ENCODE measurements at places on chromosomes 3 and 15.

GRCh38 chr3:127354761-127355160 lies 66.9 kb upstream of the PRR20G start:
- no peak for DNase-seq

DNA sequence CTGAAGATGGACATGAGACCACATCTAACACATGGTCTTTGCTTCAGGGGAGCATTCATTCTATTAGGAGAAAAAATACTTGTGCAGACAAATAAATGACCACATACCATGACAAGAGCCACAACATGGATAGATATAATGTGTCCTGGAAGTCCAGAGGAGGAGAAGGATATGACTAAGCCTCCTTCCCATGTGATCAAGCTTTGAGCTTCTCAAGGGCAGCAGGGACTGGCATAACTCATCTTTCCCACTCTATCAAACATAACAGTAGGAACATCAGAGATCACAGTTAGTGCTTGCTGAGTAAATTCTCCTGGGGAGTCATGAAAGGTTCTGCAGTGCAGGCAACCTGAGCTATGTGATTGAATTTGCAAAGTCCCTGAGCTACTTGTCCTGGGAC lies 86.0 kb upstream of the LPP start:
- peak; percentile 16 for DNase-seq

- DNase-seq = no peak
Observed at GRCh38 chr3:112357930-112358780, 25.2 kb downstream of the CD200 start.

DNA sequence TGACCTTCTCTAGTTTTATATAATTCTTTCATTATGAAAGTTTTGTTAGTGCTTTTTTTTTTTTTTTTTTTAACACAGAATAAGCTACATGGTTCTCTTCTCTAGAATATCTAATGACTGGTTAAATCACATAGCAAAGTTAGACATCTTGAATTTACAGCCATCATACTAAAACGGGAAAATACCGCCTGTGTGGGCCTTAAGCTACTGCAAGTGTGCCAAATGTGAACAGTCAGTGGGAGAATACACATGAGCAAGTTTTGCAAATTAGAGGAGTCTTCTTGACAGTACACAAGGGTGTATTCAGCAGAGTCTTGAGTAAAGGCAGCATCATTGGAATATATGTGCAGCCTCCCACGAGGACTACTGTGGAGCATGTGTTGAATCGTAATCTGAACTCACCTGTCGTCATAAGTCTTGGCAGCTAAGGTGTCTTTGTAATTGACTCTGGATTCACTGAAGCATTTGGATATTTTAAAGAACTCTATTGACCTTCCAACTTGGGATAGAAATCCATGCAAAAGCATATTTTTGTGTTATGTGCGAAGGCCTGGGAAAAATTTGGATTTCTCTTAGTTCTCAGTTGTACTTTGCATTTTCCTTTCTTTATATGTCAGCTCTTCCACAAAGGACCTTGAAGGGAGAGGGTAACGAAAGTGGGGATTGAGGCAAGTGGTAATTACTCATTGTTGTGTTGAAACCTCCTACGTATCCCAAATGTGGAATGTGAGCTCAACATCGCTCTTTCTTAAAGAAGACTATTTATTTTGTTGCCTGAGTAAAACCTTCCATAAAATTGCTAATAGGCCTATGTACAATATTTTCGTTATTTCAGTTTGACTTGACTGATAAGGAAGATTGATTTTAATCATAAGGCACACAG lies 117.4 kb downstream of the ATG7 start:
- DNase-seq = no peak

DNA sequence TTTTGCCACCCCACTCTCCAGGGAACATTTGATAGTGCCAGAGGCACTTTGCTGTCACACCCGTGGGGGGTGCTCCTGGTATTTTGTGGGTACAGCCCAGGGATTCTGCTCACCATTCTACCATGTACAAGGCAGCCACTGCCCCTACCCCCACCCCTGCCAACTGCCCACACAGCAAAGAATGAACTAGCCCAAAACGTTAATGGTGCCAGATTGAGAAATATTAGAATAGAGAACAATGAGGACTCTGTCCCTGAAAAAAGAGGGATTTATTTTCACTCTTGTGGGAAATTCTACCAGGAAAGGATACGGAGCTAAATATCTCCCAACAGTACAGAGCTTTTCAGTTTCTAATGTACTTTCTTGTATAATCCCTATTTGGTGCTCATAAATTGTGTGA lies 154.5 kb upstream of the SUCLG2 start:
- no peak for DNase-seq

DNA sequence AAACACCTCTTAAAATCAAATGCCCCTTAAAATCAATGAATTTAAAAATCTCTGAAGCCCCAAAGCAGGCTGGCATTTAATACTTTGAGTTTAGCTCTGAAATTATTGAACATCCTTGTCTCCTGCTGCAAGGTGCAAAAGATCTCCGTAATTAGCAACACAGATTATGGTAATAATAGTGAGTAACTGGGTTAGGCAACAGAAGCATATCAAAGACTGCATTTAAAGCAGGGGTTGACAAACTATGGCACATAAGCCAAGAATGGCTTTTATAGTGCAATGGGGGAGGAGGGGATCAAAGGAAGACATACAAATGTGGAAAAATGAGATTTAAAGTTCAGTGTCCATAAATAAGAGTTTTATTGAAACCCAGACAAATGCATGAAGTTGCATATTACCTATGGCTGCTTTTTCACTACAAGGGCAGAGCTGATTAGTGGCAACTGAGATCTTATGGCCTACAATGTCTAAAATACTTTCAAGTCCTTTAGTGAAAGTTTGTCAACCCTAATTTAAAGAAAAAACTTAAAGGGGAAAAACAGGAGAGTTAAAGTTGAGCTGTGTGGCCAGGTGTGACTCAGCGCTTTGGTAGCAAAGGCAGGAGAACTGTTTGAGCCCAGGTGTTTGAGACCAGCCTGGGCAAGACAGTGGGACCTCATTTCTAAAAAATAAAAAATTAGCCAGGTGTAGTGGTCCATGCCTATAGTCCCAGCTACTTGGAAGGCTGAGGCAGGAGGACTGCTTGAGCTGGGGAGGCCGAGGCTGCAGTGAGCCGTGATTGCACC lies 157.6 kb downstream of the TBL1XR1 start:
- DNase-seq = no peak

DNA sequence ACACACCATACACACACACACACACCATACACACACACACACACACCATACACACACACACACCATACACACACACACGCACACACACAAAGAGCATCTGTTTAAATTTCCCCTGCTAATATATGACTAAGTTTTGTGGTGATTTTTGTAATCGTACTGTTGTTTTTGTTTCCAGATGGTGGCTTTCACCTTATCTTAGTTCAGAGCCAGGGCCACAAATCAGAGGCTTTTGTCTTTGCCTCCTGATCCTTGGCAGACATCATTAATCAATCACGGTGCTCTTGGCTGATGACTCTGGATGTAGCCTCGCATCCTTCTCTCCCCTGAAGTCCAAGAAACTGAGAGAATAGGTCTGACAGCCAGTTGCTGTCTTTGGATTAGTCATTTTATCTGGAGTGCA lies 52.1 kb downstream of the EDEM1 start:
- DNase-seq = no peak

DNA sequence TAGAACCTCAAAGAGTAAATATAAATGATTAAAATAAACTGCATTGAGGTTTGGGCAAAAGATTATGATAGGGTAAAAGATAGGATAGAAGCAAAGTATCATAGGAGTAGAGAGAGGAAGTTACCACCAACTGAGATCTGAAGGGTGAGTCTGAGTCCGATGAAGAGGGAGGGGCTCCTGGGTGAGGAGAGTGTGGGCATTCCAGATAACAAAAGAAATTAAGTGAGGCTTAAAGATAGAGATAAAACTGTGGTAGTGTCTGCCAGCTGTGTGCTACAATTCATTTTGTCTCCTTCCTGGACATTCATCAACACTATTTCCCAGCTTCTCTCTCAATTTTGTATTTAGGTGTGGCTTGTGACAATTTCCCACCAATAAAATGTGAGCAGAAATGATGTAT lies 343.0 kb upstream of the PLSCR5 start:
- DNase-seq = no peak

DNA sequence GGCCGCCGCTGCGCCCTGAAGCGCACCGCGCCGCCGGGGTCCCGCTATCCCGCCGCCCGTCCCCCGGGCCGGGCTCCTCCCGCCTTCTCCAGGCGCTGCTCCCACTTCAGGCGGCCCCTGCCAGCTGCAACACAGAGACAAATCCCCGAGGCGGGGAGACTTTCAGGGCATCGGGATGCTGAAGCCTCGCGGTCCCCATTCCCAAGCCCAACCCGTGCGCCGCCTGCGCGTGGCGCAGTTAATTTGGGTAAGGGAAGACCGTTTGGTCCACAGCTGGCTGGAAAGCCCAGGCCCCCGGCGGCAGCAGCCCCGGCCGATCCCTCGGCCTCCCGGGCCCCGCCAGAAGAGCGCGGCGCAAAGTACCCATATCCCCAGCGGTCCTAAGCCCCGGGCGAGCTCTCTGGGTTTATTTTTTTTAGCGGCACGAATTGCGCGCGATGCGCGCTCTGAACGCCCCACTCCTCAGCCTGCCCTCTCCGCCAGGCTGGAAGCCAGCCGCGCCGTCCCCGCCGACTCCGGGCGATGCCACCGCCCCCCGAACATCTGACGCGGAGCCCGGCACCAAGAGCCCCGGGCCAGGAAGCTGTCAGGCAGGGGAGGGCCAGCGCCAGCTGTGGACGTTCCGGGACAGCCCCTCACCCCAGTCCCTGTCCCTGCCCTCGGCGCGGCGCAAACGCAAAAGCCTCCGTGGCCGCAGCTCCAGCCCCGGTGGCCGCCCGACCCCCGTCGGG lies 517 bp downstream of the FBN1 start:
- DNase-seq = peak; percentile 13
